ENCODE measurements at places on chromosomes 7 and 10.

DNA sequence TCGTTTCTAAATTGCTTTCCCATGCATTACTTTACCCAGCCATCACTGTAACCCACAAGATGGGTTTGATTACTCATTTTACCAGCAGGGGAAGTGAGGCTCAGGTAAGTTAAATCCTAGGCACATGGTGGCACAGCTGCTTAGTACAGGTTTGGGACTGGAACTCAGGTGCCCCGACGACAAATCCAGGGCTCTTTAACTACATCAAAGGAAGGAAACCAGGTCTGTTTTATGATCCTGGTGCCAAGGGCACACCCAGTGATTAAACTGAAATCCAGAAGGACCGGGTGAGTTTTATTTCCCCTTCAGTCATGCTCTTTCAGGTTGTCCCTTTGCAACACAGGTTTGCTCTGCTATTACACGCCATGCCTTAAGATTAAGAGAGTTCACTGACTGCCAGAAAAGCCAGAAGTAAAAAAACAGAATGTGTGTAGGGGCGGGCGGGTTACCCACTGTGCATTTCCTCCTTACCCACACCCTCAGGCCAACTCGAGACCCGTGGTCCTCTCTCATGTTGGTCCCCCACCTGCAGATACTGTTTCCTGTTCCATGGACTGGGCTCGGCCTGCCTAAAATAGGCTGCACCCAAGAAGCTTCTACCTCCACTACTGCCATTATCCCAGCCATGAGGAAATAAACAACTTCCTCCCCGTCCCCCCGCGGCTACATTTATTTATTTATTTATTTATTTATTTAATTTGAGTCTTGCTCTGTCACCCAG lies 55.1 kb upstream of the KDM7A start:
- DNase-seq = no peak

DNA sequence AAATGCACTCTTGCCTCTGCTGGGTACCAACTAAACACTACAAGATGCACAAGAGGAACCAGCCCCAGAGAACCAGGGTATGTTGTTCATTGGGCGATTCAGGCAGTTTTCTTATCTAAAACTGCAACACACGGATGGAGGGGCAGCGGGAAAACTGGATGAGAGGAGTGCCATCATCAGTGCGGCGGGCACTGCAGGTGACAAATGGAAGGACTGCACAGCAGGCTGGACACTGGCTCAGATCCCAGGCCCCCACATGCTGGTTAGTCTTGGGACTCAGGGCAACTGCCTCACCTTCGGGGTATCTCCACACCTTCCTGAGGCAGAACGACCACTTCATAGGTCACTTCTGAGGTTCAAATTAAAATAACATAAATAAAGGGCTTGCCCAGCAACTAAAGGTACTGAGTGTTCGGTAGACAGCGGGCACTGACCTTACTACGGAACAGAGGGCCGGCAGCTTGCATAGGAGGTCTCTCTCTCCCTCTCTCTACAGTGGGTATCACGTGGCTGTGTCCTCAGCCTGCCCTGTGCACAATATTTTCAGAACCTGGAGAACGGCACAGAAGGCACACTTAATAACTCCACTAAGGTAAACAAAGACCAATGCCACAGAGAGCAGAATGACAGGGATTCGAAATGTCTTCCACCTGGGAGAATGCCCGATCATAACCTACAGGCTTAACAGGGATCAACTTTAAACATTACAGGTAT lies 72.1 kb downstream of the GRB10 start:
- no peak for DNase-seq

GRCh38 chr7:81562581-81562980 lies 207.3 kb downstream of the HGF start:
- DNase-seq = no peak

DNA sequence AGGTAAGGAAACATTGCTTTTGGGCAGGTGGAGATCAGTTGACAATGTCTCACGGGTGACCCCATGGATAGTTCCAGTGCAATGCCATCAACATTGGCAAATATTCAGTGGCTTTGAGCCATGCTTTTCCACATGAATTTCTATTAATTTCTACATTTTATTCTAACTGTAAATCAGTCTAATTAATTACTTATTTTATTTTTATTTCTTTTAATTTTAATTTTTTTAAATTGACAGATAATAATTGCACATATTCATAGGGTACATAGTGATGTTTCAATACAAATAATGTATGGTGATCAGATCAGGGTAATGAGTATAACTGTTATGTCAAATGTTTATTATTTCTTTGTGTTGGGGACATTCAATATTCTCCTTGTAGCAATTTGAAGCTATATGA lies 3.8 kb downstream of the ABCA13 start:
- DNase-seq = no peak

GRCh38 chr7:56537477-56537876 lies 421.3 kb upstream of the NUPR2 start:
- DNase-seq = no peak

DNA sequence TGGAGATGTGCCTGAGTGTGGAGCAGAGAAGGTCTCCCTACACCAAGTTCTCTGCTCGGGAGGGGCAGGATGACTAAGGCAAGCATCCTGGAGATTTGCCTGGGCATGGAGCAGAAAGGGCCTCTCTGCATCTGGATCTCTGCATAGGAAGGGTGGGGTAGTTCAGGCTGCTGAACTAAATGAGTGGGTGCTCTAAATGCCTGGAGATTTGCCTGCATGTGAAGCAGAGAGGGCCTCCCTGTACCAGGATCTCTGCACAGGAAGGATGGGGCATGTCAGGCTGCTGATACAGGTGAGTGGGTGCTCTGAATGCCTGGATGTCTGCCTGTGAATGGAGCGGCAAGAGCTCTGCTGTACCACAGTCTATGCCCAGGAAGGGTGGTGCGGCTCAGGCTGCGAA lies 680.7 kb downstream of the SUGCT start:
- DNase-seq = no peak

DNA sequence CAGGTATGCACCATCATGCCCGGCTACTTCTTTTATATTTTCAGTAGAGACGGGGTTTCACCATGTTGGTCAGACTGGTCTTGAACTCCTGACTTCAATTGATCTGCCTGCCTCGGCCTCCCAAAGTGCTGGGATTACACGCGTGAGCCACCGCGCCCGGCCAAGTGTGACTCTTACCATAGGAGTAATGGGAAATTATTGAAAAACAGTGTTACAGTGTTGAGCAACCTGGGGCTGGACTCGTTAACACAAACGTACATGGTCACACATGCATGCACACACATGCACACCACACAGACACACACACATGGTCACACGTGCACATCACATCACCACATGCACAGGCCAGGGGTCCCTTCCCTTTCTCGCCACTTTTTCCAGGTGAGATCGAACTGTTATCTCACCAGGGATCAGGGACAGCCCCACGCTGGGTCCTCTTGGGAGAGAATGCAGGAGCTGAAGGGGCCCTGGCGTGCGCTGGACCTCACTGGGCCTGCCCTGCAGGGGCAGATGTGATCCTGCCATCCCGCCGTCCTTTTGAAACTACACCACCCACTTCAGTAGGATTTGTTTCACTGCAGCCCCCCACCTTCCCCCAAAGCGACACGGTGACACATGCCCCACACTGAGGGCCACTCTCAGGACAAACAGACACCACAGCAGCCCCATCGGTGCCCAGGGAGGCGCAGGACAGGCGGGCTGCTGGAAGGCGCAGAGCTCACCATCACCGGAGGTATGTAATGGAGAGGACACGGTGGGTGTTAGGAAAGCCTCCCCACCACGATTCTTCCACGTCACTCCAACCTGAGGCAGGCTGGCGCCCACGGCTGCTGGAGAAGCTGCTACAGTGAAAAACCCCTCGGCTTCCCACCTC lies 10.2 kb downstream of the RADIL start:
- no peak for DNase-seq

DNA sequence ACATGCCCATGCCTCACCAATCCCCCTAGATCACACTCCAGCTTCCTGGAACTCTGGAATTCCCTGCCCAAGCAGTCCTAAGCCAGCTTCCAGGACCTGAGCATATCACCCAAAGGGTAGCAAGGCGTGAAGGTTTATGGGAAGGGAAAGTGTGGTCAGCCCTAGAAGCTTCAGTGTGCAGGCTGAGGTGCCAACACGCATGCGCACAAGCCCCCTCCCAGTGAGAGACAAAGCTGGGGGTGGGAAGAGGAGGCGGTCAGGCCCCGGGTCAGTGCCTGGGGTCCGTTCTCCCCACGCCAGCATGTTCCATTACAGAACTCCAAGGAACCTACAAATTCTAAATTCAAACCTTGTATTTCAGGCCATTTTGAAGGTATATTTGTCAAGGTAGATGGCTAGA lies 103.6 kb upstream of the C7orf33 start:
- no peak for DNase-seq

GRCh38 chr7:82593780-82594179 lies 150.2 kb upstream of the CACNA2D1 start:
- peak; percentile 67 for DNase-seq

DNA sequence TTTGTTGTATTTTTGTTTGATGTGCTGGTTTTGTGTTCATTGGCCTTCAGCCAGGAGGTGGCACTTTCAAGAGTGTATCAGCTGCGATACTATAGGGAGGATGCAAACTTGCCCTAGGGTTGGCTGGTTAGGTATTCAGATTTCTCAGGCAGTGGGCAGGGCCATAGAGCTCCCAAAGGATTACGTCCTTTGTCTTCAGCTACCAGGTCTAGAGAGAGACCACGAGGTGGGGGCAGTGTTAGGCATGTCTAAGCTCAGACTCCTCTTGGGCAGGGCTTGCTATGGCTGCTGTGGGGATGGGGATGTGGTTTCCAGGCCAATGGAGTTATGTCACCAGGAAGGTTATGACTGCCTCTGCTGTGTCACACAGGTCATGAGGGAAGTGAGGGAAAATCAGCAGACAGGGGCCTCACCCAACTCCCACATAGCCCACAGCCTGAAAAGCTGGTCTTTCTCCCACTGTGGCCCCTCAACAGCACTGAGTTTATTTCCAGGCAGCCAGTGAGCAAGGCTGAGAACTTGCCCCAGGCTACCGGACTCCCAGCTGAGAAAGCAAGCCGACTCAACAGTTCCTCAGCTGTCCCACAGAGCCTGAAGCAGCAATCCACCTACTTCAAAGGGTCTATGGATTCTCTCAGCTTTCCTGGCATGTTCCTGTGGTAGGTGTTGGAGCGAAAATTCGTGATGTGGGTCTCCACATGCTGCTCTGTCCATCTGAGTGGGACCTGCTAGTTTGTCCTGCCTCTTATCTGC lies 227.4 kb upstream of the COBL start:
- no peak for DNase-seq

- DNase-seq = no peak
These were observed 84.6 kb downstream of the CH25H start for GRCh38 chr10:89122433-89123051.

- no peak for DNase-seq
These were observed 19.6 kb downstream of the NUDT1 start for GRCh38 chr7:2261611-2262010.

All from NCI-H524 treated with DMSO at 0.1 percent for 48 hours (cell line).